ENCODE measurements at places on chromosomes 16 and 17.
A peak's percentile ranks its signal among the peaks of the same experiment; 100 is the strongest.

GRCh38 chr16:56331915-56332314 is 93.4 kb downstream of the AMFR start:
- DNase-seq: no peak

DNA sequence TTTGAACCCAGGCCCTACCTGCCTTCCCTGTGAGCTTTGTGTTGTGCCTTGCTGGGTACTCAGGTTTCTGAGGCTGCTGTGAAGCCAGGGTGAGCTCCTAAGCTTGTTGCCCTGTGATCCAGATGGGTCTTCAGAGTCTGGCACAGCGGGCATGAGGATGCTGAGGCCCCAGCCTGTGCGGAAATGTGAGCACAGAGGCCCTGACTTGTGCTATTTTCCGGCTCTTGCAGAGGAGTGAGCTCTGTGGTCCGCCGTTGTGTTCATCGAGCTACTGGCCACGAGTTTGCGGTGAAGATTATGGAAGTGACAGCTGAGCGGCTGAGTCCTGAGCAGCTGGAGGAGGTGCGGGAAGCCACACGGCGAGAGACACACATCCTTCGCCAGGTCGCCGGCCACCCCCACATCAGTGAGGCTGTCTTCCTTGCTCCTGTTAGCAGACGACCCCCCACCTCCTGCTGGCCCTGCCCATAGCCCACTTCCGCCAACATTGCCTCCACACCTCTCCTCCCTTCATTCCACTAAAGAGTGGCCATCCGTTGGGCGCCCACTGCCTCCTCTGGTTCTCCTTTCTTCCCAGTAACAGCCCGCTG is 2.7 kb downstream of the PHKG2 start:
- DNase-seq: no peak

- DNase-seq: no peak
These were observed 31.9 kb downstream of the TENT4B start for GRCh38 chr16:50185005-50185505.

DNA sequence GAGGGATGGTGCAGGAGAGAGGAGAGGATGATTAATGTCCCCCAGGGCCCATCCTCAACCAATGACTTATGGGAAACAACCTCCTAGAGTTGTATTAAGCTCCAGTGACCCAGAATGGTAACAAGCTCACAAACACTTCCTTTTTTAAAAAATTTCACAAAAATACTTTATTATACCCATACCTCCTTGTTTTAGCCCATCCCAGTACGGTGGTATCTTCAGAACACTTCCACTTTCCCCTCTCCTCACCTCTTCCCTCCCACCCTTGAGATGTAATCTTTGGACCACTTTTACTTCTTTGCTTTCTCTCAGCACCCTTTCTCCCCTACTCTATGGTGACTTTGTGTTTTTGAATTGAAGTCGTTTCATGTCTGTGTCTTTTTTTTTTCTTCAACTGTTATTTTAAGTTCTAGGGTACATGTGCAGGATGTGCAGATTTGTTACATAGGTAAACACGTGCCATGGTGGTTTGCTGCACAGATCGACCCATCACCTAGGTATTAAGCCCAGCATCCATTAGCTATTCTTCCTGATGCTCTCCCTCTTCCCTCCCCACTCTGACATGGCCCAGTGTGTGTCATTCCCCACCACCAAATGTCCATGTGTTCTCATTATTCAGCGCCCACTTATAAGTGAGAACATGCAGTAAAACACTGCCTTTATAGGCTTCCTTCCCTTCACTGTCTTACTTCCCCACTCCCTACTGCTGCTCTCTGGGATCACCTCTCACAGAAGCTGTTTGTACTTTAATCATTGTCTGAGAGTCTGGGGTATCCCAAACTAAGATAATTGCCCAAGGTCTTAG is 124.5 kb downstream of the PRKCB start:
- no peak for DNase-seq

DNA sequence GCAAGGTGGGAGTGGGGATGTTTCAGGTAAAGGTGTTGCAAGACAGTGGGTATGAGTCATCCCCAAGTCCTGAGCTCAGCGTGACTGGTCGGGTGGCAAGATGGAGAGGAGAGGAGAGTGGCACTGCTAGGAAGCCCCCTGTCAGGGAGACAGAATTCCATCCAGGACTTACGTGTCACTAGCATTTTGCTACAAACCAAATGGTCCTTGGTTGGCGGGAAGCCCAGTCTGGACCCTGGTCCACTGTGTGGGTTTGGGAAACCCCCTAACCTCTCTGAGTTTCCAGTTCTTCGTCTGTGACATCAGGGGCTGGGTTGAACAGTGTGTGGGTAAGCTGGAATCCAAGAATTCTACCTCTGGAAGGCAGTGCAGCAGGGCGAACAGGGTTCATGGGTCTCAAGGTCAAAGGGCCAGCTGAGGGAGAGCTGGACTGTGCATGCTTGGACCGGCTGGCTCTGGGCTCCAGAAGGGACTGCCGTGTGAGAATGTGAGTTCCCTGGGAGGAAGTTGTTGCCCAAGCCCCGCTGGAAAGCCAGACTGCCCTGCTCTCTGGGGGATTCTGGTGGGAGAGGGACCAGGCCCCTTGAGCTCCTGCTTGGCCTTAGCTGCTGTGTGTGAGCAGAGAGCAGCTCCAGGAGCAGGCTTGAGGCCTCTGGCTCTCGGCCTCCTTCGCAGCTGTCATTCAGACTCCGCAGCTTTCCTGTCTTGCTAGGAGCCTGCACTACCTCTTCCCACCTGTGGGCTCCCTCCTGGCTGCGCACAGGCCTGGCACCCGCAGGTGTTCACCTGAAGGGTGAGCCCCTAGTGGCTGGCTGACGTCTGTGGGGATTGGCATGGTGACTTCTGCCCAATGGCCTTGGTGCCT is 84.6 kb downstream of the NT5M start:
- no peak for DNase-seq

DNA sequence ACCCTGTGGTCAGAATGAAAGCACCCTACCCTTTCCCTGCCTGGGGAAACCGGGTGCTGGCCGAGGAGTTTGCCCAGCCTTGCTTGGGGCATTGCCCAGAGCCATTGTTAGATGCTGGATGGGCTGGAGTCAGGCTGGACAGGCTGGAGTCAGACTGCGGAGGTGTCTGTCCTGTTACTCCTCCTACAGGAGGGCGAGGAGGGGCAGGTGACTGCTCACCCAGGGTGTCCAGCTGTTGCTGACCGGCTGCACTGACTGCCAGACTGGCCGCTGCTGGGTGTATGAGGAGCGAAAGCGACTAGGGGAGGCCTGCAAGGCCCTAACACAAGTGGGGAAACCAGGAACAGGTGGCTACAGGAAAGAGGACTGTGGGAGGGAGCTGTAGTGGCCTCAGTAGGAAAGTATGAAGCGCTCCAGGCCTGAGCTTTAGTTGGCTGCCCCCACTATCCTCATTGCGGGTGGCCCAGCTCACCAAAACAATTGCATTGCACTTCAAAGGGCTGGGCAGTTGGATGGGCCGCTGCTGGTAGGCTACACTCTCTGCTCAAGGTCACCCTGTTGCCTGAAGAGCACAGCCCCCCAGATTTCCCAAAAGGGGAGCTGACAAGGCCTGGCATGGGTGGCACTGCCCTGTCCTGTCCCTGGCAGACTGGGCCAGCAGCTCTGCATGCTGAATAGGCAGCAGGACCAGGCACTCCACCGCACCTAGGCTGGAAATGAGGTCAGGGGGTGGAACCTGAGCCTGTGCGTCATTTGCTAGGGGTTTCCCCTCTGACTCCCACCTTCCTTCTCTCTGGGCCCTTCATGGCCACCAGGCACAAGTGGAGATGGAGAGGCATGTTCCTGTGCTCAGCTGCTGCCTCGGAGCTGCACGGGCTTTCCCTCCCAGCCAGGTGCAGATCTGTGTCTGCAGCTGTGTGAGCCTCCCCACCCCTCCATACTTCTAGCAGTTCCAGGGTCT is 18.4 kb downstream of the LDHD start:
- peak; percentile 34 for DNase-seq

- peak; percentile 93 for DNase-seq
These were observed 5.4 kb upstream of the ICAM2 start for GRCh38 chr17:64025732-64026294.

DNA sequence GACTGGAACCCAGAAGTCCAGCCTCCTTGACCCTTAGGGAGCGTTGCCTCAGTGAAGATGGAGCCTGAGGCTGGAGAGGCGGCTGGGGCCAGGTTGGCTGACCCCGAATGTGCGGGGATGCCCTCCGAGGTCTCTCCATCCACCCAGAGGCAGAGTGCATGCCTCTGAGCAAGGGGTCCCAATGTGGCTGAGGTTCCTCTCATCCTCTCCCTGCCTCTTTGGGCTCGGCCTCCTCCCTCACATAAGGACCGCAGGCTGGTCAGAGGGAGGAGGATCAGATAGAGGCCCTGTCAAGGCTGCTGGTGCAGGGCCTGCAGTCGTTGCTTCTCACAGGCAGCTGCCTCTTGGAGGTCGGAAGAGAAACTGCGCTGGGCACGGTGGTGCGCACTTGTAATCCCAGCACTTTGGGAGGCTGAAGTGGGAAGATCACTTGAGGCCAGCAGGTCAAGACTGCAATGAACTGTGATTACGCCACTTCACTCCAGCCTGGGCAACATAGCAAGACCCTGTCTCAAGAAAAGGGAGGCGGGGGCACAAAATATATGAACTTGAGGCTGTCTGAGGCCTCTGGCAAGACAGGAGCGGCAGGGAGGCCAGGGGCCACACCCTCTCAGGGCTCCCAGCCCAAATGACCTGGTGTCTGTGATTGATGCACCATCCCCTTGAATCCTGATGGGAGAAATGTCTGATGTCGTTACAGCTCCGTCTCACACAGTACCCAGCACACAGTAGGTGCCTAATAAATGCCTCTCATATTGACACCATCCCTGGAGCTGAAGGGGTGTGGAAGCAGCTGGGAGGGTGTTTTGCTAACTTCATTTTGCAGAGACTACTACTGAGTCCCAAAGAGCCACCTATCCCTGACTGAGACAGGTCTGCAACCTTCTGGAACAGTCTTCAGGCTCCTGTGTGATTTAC is 220.1 kb upstream of the GSE1 start:
- DNase-seq: no peak

Data from T-helper 1 cell (primary cell).